ENCODE measurements at places on chromosomes 16 and 17.

- peak; percentile 48 for DNase-seq
These were observed 2.5 kb upstream of the RAB11FIP4 start for GRCh38 chr17:31388770-31389656.

GRCh38 chr17:82104797-82105416 is 6.9 kb upstream of the FASN start:
- no peak for DNase-seq

DNA sequence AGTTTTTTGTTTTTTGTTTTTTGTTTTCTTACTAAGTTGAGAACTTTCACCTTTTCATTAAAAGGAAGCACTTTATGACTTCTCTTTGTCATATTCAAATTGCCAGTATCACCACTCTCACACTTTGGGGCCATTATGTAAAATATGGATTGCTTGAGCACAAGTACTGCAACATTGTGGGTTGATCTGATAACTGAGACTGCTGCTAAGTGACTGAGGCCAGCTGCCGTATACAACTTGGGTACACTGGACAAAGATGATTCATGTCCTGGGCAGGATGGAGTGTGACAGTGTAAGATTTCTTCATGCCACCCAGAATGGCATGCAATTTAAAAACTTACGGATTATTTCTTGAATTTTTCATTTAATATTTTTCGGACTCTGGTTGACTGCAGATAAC is 7.8 kb downstream of the TTC19 start:
- no peak for DNase-seq

- DNase-seq = no peak
These were observed 113.8 kb downstream of the SLC39A11 start for GRCh38 chr17:72978593-72979218.

DNA sequence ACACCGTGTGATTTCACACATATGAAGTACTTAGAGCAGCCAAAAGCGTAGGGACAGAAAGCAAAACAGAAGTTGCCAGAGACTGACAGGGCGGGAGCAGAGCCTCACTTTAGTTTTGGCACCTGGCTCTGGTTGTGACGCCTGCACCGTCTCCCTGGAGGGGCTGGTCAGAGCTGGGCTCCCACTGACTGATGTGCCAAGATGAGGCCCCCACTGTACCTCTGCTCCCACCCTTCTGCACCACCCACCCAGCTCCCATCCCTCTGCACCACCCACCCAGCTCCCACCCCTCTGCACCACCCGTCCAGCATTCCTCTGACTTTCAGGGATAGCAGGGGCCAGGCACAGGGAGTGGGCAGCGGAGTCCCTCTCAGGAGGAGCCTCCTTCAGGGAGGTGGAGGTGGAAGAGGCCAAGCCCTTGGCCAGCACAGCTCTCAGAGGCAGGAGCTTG is 3.2 kb upstream of the PRSS21 start:
- DNase-seq = no peak

DNA sequence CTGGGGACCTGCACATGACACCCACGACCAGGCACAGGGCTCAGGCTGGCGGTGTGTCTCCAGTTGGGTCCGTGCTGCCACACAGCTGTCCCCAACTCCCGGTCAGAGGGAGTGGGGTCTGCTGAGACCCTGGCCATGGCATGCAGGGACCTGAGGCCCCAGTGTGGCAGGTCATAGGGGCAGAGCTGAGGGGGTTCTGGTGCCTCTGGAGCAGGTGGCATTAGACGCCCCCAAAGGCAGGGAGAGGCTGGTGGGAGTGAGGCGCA is 4.2 kb downstream of the NUBP2 start:
- no peak for DNase-seq

DNA sequence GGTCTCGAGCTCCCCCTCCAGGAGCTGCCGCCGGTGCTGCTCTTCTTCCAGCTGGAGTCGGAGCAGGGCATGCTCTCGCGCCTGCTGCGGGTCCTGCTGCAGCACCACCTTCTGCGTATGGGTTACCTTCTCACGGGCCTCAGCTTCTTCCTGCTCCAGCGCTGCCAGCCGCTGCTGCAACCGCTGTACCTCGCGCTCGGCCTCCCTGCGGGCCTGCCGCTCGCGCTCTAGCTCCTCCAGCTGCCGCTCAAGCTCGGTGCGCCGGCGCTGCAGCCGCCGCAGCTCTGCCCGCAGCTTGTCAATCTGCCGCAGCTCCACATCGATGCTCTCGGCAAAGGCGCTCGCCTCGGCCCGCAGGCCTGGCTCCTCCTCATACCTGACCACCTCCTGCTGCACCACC is 36.9 kb downstream of the UBN1 start:
- DNase-seq = no peak

DNA sequence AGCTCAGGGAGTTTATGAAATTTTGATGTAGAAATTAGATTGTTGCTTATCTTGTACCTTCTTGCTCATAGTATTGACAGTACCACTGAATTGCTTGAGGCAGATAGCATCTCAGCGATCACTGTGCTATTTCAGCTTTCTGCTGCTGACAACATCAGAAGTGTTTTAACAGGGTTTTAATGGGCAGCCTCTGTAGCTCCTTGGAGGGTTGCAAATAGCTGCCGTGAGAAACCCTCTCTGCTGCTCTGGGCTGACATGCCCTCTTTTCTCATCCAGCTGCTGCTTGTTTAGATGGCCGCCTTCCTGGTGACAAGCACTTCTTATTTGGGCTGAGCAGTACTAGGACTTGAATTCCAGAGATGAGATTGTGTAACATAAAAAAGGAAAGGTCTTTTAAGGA is 180.2 kb upstream of the TBX2 start:
- peak; percentile 32 for DNase-seq

DNA sequence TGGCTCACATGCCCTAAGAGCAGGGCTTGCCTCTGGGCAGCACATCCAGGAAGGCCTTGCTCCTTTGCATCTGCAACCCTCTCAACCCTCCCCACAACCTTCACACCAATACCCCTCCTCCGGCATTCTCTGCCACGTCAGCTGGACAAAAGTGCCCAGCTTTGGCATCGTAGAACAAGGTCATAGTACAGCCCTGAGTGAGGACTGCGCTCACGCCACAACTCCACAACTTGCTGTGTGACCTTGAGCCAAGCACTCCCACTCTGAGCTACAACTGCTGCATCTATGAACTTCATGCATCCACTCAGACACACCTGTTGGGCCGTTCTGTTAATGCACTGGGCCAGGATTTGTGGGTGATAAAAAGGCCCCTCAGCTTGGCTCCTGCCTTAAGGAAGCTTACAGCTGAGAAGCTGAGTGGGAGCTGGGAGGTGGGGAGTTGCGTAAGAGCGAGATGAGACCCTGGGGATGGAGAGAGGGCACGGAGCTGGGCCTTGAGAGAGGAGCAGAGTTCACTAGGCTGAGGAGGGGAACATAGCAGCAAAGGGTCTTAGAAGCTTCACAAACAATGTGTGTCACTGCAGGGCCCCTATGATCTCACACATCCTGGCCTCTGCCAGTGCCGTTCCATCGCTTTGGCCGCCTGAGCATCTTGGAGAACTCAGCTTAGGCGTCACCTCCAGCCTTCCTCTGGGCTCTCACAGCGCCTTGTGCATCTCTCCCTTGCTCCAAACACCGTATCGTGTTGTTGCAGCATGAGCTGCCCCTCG is 8.6 kb upstream of the MRC2 start:
- DNase-seq = no peak
